ENCODE measurements at places on chromosomes 13 and 19.

DNA sequence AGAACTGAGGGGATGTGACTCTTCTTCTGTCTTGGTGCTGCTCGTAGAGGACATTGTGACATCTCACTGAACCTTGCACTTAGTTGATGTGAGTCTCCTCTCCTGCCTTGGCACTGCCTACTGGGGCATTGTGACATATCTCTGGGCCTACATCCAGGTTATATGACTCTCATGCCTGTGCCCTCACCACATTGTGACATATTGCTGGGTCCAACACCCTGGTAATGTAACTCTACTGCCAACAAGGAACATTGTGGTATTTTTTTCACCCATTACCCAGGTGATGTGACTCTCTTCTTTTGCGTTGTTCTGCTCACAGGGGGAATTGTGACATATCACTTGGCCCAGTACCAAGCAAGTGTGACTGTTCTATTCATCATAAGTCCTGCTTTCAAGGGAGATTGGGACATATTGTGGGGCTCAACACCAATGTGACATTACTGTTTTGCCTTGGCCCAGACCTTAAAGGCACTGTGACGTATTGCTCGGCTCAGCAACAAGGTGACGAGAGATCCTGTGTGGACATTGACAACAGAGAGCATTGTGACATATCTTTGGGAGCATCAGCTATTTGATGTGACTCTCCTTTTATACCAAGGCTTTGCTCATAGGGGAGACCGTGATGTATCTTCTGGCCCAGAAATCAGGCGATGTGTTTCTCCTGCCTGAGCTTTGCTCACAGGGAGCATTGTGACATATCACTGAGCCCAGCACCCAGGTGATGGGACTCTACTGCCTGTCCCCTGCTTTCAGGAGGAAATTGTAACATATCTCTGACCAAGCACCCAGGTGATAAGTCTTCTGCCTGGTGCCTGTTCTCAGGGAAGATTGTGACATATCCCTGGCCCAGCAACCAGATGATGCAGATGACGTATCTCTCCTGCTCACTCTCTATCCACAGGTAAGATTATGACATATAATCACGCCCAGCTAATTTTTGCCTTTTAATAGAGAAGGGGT is 12.2 kb upstream of the ZNF429 start:
- DNase-seq = no peak

DNA sequence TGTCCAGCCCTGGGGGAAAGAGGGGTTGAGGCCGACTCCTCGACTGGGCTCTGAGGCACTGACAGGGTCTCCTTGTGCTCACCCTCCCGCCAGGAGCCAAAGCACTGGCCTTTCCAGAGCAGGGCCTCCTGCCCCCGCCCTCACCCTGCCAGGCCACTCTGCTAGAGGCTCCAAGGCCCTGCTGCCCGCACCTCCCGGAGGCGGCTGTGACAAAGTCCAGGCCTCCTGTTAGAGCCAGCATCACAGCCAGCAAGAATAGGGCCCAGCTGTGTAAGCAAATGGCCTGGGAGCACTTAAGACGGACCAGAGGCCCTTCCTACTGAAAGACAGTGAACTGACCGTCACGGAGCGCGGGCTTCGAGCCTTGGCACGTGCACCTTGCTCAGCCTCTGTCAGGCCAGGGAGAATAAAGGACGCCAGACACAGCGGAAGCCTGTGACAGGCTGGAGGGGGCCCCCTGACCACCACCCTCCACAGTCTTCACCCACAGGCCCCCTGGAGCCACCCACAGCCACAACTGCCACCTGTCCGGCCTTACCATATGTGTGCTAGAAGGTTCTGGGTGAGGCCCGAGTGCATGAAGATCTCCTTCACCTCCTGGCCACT is 50.9 kb downstream of the EPS15L1 start:
- peak; percentile 85 for DNase-seq

DNA sequence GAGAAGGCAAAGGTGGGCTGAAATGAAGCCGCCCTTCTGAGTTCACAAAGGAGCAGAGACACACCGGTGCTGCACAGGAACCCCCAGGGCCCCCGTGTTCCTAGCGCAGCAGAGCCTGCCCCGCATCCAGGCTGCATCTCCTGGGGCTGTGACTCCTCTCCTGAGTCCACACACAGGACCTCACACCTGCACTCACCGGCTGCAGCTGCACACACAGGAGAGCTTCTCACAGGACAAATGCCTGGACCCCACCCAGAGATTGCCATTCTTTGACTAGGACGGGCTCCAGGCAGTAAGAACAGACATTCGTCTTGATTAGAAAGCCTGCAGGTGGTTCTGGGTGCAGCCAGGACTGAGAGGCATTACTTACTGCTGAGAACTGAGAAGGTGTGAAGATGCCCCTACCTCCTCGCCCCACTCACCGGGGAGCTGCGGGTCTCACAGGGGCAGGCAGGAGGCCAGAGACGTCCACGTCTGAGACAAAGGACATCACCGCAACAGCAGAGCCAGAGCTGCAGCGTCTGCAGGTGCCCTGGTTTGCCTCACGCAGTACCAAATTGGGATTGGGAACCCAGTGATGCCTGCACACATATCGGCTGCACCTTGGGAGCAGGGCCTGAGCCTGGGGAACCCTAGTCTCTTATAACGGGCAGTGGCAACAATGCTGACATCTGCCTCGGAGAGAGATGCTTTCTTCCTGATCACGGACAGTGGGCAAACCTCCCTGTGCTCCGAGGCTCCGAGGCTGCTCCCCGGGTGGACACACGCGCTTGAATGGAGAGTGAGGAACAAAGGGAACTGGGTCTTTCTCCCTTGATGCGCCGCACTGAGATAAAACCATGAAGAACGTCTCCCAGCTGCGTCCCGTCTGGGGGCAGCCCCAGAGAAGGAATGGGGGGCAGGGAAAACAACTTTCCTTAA is 50.4 kb downstream of the RASA3 start:
- DNase-seq = peak; percentile 25

DNA sequence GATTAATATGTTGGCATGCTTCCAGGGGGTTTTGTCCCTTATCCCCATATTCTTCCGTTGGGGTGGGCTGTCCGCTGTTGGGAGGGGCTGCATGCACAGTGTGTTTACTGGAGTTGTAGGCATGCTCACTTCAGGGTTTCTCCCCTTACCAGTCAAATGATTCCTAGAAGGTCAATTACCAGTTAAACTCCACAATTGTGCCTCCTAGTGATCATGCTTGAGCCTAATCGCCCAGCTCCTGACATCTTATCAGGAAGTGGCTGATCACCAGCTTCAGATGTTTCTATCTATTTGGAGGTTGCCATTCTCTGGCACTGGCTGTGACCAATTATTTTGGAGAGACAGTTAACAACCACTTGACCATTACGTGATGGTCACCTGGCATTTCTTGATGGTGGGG is 1090.0 kb downstream of the SLITRK5 start:
- DNase-seq = no peak

- DNase-seq = no peak
Observed at GRCh38 chr13:104831831-104832230, 1703.6 kb downstream of the EFNB2 start.

DNA sequence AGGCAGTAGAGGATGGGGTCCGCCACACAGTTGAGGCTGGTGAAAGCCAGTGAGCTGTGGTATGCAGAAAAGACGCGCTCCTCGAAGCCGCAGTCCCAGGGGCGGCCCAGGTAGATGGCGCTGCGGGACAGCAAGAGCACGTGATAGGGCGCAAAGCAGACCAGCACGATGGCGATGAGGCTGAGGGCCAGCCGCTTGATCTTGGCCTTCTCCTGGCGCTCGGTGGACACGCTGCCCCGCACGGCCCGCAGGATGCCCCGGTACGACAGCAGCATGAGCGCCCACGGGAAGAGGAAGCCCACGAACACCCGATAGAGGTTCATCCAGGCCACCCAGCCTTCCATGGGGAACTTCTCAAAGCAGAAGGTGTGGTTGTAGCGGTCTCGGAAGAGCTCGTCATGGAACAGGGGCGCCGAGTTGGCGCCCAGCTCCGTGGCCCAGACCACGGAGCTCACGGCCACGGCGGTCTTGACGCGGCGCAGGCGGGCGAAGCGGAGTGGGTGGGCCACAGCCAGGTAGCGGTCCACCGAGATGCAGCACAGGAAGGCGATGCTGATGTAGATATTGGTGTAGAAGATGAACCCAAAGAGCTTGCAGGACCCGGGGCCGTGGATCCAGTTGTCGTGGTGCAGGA is 6.5 kb upstream of the OPA3 start:
- DNase-seq = peak; percentile 81
